Parietal lobe (tissue), 2 donors: ENCODE measurements at places on chromosomes 2 and 18. TPM values are rescaled to one million over a fixed set of nuclear protein-coding genes. Genes with fewer than 3 reads are reported as not detected.

DOK6 gene
- total RNA-seq: 94.5 TPM

CAVIN2 gene
- 2.2 TPM for total RNA-seq

NLRC4 gene
- total RNA-seq: 0.31 TPM

IL36RN gene
- not detected for total RNA-seq

EPB41L5 gene
- total RNA-seq: 126 TPM

CD8B gene
- total RNA-seq: not detected

ANKRD30BL gene
- total RNA-seq: 47.0 TPM

CRYBA2 gene
- not detected for total RNA-seq

HAUS1 gene
- 37.9 TPM for total RNA-seq

CXCR1 gene
- 0.31 TPM for total RNA-seq

ORC4 gene
- 96.7 TPM for total RNA-seq

CYTIP gene
- 2.5 TPM for total RNA-seq

SIX3 gene
- 0.31 TPM for total RNA-seq

EXOC6B gene
- 105 TPM for total RNA-seq

DIPK1C gene
- total RNA-seq: 7.8 TPM

SH3RF3 gene
- total RNA-seq: 22.5 TPM

ASPRV1 gene
- 8.8 TPM for total RNA-seq

IL18R1 gene
- total RNA-seq: 0.63 TPM

IL1A gene
- not detected for total RNA-seq

EN1 gene
- total RNA-seq: not detected

CHRND gene
- total RNA-seq: not detected

FAM237A gene
- total RNA-seq: not detected

DSG3 gene
- total RNA-seq: not detected

CPO gene
- total RNA-seq: not detected

CACNB4 gene
- total RNA-seq: 132 TPM

KRTCAP3 gene
- total RNA-seq: not detected

SNED1 gene
- 5.6 TPM for total RNA-seq

MAP3K19 gene
- 1.6 TPM for total RNA-seq

SP110 gene
- 2.2 TPM for total RNA-seq

SLC40A1 gene
- 17.2 TPM for total RNA-seq

POLR1B gene
- 32.2 TPM for total RNA-seq

CLEC4F gene
- not detected for total RNA-seq

TRPM8 gene
- not detected for total RNA-seq

RAB6D gene
- 0.31 TPM for total RNA-seq

RGPD3 gene
- total RNA-seq: 1.3 TPM
